AG04450 (cell line): ENCODE measurements at places on chromosomes 13 and 19.
A peak's percentile ranks its signal among the peaks of the same experiment; 100 is the strongest.

DNA sequence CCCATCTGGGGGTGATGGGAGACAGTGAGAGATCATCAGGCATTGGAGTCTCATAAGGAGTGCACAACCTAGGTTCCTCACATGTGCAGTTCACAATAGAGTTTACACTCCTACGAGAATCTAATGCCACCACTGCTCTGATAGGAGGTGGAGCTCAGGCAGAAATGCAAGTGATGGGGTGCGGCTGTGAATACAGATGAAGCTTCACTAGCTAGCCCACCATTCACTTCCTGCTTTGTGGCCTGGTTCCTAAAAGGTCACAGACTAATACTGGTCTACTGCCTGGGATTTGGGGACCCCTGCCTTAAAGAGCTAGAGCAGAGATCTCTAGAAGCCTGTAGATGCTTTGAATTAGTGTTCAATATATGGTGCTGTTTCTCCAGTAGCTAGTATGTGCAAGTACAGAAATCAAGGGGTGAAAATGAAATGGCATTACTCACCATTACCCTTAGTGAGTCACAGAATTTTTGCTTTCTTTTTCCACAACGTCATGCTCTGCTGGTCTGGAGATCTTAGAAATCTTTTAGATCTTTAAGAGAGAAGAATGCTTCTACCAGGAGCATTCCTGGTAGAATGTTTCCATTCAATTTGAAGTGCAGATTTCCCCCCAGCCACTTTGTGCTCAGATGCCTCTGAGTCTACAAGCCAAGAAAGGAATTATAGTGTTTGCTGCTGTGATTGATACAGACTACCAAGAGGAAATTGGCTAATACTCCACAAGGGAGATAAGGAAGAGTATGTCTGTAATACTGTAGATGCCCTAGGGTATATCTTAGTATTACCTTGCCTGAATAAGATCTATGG is 2301.2 kb downstream of the PCDH9 start:
- peak; percentile 27 for DNase-seq

DNA sequence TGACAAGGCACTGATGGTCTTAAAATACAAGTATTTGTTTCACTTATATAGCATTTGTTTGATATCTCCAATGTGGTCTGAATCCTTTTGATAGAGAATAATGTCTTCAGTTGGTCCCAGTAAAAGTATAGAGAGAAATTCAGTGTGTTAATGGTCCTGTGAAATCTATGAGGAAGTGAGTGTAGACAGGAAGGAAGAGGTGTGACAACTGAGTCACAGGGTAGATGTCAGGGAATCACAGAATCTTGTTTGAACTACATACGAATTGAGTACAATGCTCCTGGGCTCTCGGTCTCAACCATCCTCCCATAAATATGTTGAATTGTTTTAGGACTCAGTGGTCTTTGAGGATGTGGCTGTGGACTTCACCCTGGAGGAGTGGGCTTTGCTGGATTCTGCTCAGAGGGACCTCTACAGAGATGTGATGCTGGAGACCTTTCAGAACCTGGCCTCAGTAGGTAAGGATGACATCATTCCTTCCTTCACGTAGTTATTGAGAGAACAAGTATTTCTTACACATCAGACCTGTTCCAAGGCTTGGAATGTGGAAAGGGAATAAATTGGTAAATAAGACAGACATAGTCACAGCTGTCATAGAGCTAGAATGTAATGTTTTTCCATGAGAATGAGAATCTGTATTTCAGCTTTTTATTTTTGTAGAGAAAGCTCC is 9.1 kb downstream of the ZNF555 start:
- no peak for DNase-seq

DNA sequence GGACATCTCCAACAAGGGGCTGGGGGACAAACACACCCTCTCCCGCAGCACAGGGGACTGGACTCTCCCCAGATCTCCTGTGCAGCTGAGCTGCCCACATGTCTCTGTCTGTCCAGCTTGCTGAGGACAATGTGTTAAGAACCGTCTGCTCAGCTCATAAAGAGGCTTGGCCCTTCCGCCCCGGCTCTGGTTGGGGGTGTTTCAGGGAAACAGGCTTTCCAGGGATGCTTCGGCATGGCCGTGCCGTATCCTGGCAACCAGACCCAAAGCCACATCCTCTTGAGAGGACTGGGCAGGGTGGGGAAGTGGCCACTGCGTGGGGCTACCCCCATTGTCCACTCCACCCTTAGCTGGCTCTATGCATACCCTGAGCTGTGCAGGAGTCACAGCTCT is 41.1 kb upstream of the CHST8 start:
- DNase-seq, result no peak

DNA sequence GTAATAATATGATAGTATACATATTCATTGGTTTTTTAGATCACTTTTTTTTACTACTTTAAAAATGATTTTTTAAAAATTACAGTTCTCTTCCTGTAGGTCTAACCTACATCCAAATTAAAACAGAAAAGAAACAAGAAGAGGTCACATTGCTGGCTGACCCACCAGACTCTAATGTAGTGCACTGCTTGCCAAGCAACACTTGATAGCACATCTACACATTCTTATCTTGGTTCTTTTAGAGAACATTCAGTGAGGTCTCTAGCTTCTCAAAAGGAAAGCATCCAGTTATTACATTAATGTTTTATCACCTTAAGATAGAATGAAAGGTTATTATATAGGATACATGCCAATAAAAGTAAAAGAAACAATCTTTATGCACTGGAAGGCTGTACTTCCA is 35.6 kb downstream of the NDFIP2 start:
- DNase-seq, result no peak

- DNase-seq, result no peak
These were observed 27.1 kb downstream of the FAM216B start for GRCh38 chr13:42808341-42808940.

- no peak for DNase-seq
These were observed 991 bp downstream of the OBI1 start for GRCh38 chr13:78657699-78658629.

DNA sequence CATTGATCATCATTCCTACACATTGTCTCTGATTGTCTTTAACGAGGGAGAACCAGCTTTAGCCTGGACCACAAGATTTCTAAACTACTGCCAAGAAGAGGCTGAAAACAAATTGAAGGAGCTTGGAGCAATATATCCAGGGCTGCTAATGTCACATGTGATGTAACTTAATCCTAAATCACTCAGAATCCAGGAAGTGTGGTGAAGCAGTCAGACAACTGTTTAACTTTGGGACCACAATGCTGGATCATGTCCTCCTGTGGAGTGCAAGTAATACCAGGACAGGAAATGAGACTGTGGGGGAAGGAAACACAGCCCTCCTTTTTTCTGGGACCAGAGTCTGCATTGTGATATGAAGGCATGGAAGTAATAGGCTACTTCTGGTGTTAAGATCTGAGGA is 430.2 kb downstream of the KCTD12 start:
- peak; percentile 34 for DNase-seq

DNA sequence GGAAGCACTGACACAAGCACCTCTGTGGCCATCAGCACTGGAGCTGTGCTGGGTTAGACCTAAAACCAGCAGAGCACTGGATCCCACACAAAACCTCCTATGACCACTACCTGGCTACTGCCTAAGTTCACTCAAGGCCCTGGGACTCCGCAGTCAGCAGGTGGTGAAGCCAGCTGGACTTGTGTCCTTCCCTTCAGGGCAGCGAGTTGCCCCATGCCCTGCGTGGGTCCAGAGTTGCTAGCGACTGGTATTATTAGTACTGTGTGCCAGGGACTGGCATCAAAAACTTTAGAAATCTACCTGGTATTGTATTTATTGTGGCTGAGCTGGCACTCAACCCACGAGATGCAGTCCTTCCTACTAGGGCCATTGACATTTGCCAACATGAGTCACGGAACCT is 6.0 kb downstream of the OR10H4 start:
- DNase-seq, result no peak
